ENCODE measurements at places on chromosomes 13 and 19.

DNA sequence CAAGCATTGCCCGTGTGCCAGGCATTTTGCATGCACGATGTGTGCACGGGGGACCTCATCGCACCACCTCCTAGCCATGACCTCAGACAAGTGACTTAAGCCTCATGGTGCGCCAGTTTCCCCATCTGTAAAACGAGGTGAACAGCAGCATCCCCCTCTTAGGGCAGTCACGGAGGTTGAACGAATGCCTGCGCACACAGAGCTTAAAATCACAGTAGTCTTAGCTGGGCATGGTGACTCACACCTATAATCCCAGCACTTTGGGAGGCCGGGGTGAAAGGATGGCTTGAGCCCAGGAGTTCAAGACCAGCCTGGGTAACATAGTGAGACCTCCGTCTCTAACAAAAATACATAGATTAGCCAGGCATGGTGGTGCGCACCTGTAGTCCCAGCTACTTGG is 48.6 kb downstream of the PIN1 start:
- no peak for DNase-seq

DNA sequence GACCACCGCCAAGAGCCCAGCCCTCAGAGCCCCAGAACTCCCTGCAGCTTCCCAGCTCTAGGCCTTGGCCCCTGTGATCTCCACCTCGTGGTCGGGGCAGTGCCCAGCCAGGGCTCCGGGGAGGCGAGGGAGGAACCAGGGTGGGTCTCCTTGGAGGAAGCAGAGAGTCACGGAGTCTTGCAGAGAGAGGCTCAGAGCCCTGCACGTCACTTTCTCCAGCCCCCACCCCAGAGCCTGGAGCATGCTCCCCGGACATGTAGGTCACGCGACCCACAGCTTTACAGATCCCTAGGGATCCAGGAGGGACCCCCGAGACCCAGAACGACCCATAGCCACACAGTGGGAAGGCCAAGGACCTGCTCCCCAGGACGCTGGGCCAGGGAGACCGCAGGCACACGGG is 11.9 kb downstream of the GADD45B start:
- no peak for DNase-seq

DNA sequence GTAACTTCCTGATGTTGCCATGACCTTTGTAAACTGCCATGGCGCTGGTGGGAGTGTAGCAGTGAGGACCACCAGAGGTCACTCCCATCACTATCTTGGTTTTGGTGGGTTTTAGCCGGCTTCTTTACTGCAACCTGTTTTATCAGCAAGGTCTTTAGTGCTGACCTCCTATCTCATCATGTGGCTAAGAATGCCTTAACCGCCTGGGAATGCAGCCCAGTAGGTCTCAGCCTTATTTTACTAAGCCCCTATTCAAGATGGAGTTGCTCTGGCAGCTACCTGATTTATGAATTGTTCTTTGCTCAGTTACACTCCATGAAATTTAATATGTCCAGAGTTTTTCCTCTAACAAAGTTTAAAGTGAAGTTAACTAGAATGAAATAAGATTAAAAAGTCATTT is 4.6 kb upstream of the EPS15L1 start:
- no peak for DNase-seq

GRCh38 chr19:41932259-41932719 is 4.0 kb upstream of the ERFL start:
- no peak for DNase-seq

DNA sequence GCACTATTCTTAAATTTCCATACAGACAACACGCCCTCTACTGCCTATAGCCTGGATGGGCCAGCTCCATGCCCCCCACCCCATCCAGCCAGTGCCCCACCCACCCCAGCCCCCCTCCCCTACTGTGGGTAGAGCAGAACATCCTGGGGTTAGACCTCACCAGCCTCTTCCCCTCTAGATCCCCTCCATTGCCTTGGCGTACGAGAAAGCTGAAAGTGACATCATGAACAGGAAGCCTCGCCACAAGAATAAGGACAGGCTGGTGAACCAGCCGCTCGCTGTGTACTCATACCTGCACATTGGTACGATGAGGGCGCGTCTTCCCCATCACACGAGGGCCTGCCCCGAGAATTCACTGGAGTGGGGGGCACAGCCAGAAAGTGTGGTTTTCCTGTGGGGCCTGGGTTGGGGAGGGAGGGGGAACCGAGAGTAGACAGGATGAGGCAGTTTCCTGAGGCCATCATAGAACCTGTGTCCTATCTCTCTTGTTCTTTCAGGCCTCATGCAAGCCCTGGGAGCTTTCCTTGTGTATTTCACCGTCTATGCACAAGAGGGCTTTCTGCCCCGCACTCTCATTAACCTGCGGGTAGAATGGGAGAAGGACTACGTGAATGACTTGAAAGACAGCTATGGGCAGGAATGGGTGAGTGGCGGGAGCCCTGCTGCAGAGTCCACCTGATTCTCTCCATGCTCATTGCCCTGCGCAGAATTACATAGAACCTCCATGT is 29.1 kb downstream of the ATP12A start:
- peak; percentile 93 for DNase-seq

DNA sequence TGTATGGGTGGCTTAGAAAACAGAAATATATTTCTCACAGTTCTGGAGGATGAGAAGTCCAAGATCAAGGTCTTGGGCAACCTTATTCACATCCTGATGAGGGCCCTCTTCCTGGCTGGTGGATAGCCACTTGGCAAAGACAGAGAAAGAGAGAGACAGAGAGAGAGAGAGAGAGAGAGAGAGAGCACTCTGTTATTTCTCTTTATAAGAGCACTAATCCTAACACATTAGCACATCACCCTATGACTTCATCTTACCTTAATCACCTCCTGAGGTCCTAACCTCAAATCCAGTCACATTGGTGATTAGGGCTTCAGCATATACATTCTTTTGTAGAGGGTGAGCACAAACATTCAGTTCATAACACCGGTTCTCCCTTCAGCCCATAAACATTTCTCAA is 430.3 kb downstream of the EFNB2 start:
- DNase-seq: no peak

DNA sequence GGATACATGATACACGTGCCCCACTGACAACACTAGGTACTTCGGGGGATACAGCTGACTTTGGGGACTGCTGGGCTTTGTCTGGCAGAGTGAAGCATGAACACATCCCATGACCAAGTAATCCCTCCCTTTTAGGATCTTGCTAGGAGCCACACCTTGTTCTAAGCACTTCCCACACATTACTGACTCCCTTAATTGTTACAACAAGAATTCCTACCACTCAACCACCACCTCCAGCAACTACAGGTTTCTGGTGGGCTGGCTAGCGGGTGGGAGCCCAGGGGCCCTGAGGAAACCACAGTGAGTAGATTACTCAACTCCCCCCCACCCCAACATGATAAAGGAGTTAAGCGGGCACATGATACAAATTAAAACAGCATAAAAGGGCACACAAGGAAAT is 7.2 kb upstream of the SLC35E1 start:
- DNase-seq: no peak

Measured in Jurkat, Clone E6-1 (cell line).